Thymus (tissue), 14 donors: ENCODE measurements at places on chromosomes 16 and 17.

DNA sequence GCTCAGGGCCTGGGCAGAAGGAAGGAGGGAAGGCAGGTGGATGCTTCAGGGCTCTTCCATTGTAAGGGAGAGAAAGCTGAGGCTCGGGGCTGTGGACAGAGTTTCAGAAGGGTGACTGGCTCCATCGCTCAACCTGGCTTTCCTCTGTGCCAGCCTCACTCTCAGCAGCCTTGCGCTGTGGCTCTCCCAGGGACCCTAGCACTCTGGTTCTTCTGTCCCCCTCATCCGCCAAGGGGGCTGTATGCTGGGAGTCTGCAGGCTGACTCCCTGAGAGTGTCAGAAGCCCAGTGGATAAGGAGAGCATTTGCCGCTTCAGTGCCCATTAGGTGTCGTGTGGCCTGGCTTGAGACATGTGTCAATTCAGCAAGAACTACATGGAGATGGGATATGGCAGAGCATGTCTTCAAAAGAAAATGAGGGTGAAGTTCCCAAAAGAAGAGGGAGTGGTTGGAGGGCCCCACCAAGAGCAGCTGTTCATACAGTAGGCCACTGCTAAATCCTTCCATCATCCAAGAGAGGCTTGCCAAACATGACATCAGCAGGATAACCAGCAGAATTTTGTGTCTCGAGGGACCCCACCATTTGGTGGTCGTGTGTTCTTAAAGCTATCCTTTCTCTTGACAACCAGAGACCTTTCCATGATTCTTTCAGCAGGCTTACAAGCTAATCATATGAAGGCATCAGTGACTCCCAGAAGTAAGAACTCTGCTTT lies 148.2 kb downstream of the IRX5 start:
- no peak for DNase-seq

- DNase-seq = no peak
Observed at GRCh38 chr17:80009391-80010282, 26.0 kb downstream of the TBC1D16 start.

DNA sequence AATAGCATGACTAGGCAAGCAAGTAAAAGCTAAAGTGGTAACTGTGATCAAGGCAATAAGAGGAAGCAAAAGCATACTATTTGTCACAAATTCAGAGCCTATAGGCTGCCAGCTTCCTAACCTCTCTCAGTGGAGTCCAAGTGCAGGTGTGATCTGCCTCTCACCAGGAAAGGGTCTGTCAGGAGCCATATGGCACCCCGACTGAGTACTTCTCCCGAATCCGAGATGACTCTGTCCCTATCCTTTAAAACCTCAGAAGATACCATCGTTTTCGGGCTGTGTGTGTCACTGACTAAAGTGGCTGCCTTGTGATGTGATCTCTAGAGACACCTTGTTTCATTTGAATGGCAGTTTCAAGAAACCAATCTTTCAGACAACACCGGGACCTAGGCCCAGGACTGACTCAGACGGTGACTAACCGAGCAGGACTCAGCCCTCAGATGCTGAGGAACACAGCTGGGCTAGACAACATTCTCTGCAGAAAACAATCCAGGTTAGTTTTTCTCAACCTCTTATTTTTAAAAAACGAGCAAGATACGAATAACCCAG lies 63.6 kb downstream of the SMG6 start:
- DNase-seq = no peak

GRCh38 chr16:82533189-82533588 lies 93.6 kb upstream of the CDH13 start:
- DNase-seq = no peak

- no peak for DNase-seq
Observed at GRCh38 chr16:1944612-1945199, 1.7 kb upstream of the MSRB1 start.

DNA sequence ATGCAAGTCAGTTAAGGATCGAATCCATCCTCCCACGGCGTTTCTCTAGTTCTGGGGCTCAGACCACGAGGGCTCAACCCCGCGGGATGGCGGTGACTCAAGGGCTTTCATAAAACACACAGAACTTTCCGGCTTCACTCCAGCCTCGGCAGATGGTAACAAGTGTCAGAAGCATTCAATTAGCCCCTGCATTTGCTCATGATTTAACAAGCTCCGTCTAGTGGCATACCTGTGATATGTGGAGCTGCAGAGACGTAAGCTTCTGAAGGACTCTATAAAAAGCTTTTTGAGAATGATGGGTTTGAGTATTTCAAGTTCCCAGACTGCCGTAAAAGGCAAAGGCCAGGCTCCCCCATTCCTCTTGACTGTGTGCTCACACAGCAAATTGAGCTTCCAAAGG lies 91.3 kb upstream of the SEC14L1 start:
- DNase-seq = peak; percentile 14

- DNase-seq = no peak
Observed at GRCh38 chr17:76687298-76688164, 23.2 kb downstream of the MXRA7 start.

DNA sequence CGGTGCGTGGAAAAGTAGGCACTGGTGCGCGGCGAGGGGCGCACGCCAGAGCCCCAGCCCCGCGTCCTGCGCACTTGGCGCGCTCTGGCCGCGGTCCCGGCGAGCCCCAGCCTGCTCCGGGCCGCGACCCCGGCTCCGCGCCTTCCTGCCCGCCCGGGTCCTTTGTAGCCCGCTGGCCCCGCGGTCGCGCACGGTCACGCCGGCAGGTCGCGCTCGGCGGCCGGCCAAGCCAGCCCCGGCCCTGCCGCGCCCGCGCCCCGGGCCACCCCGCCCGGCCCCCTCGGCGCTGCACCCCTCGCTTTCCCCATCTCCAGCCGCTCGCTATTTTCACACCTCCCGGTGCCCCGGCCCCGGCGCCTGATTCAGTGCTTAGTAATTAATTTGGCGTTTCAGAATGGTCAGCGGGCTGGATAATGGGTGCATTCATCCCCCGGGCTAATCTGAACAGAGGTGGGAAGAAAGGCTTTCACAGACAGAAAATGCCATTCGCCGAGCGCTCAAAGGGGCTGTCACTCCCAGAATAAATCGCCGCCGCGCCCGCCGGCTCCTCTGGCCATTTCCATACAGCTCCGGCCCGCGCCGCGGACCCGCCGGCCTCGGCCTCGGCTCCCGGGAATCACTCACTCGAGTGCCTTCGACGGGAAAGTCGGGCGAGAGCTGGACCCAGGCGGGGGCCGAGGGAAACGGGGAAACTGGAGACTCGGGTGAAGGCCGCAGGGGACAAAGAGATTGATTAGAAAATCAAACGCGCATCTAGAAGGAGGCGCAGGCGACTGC lies 17.8 kb upstream of the NTN1 start:
- DNase-seq = no peak

- DNase-seq = no peak
Observed at GRCh38 chr17:62888148-62888547, 77.9 kb upstream of the TANC2 start.

- DNase-seq = no peak
Observed at GRCh38 chr17:76237859-76238313, 2.4 kb downstream of the RNF157 start.

- DNase-seq = no peak
Observed at GRCh38 chr17:33981711-33982601, 273.1 kb upstream of the CCL2 start.

GRCh38 chr17:4247361-4247970 lies 16.3 kb downstream of the ANKFY1 start:
- no peak for DNase-seq

DNA sequence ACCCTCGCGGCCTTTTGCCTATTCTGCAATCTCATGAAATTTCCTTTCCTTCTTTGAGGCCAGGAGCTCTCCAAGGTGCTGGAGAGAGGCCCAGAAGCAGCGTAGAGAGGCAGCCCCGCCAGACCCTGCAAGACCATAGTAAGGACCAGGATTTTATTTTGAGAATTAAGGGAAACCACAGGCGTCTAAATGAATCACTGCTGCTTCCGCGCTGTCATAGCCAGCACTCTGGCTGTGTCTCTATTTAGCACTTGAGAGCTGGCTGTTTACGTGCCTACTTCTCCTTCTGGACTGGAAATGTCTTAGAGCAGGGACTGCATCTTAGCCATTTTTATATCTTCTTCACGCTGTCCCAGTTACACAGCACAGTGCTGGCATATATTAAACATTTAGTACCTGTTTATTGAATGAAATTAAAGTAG lies 37.6 kb upstream of the PIRT start:
- peak; percentile 49 for DNase-seq

- DNase-seq = no peak
Observed at GRCh38 chr16:30927789-30928378, 4.5 kb downstream of the FBXL19 start.

- no peak for DNase-seq
Observed at GRCh38 chr17:45092911-45093430, 31.9 kb downstream of the NMT1 start.
